Right renal cortex interstitium (tissue), 3 donors: ENCODE measurements at places on chromosomes 5 and 9. TPM values are rescaled to one million over a fixed set of nuclear protein-coding genes. Genes with fewer than 3 reads are reported as not detected.
A peak's percentile ranks its signal among the peaks of the same experiment; 100 is the strongest.

DNA sequence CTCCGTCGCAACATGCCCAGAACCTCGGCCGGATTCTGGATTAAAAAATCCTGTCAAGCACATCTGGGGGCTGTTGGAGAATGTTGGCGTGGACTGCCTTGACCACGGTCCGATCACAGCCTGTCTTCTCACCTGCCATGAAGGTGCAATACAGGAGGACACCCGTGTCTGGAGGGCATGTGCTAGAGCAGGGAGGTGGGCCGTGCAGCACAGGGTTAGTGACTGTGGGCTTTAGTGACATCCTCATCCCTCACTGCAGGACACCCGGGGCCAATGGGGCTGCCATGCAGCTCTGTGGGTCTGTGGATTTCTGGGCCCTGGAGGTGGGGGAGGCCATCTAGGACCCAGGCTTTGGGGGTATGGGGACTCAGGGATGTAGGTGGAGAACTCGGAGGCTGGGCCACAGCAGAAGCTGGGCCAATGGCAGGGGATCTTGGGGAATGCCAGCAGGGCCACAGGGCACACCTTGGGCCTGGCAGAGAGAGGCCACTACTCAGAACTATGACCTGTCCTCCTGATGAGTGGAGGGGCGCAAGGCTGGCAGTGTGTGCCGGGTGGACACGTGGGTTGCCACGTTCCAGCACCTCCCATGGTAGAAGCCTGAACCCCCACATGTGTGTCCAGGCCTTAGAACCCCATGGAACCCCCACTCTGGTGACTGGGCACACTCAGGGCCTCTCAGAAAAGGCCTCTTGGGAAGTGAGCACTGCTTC lies 23.3 kb downstream of the ZDHHC11B start:
- DNase-seq = no peak

SPEF2 gene
- 41.4 TPM for polyA plus RNA-seq

RMRP gene
- not detected for polyA plus RNA-seq

DMRT3 gene
- 1.6 TPM for polyA plus RNA-seq

DNA sequence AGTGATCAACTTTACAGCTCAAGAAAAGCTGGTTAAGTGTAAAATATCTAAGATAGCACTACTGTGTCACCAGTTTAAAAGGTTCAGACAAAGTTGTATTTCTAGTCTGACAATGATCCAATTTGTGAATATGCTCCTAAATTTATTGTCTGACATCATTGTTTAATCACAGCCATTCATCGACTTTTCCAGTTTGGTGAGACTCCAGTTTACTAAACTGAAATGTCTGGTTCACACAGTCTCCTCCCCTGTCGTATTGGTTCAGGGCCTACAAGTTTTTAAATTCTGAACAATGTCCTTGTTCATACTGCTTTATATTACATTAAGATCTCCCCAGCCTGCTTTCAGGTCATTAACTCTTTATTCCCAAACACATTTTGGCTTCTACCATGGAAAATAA lies 161.4 kb downstream of the CHSY3 start:
- DNase-seq = no peak

DNA sequence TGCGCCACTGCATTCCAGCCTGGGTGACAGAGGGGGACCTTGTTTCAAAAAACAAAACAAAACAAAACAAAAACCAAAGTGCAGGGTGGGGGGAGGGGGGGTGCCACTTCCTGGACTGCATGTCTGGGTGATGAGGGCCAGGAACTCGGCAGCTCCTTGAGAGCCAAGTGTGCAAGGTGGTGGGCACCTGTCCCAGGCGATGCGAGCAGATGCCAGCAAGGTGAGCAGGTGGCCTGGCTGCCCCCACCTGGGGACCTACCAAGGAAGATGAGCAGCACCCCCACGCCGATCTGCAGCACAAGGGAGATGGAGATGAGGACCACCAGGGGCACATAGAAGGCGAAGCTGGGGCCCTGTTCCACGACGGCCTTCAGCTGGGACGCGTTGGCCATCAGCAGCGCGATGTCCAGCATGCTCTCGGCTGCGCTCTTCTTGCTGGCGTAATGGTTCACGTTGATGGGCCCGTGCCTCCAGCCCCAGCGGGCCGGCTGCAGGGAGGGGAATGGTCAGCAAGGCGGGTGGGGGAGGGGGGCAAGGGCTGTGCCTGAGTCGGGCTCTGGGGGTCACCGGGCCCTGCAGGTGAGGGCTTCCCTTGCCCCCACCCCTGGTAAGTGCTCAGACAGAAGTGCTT lies 7.8 kb downstream of the NINJ1 start:
- no peak for DNase-seq

GRCh38 chr5:121090822-121091221 lies 626.7 kb downstream of the PRR16 start:
- DNase-seq = no peak

DNA sequence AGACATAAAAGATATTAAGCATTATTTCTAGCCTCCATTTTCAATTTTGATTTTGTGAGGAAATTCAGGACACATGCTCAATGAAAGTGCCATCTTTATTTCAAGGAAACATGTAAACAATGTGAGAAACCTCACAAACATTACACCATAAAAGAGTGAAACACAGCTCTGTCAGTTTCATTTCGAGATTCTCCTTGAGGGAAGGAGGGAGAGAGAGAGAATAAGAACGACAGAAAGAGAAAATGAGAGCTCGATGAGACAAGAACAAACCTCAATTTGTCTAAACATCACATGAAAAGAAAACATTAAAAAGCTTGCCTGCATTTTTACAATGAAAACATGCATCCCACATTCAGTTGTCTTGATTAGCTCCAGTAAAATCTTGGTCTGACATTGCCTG lies 553.5 kb upstream of the MEF2C start:
- no peak for DNase-seq

DNA sequence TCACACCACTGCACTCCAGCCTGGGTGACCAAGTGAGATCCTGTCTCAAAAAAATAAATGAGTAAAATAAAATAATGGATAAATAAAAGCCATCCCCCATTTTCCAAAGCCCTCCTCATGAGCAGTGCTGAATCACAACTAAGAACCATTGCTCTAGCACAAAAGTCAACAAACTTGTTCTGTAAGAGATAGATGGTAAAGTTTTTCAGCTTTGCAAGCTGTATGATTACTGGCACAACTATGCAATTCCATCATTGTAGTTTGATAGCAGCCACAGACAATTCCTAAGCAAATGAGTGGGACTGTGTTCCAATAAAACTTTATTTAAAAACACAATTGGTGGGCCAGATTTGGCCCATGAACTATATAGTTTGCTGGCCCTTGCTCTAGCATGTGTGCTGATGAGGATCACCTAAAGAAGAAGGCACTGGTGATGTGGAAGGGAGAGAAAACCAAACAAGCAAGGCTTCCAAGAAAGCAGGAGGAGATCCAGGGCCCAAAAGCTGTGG lies 64.6 kb downstream of the NEURL1B start:
- no peak for DNase-seq

DNA sequence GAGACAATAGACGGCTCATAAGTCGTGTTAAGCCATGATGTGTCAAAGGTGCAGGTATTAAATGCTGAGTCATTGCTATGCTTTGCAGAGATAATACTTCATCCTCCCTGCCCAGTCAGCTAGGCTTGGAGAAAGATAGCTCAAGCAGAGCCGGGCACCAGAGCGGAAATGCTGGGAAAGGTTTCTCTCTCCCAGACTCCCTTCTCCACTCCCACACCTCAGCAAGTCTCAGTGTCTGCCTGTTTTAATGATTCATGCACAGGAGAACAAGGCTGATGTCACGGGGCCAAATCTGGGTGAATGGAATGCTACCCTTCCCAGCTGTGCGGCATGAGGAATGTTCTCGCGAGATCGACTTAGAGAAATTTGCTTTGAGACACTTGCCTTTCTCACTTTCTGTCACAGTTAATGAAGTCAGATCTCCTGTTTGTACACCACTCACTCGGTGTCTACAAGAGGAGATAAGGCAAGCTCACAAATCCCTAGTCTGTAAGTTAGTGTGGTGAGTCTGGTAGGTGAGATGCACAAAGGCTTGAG lies 204.4 kb downstream of the EFNA5 start:
- peak; percentile 82 for DNase-seq

GRCh38 chr9:7910426-7911020 lies 110.9 kb upstream of the DMAC1 start:
- DNase-seq = no peak

CCDC127 gene
- 11.2 TPM for polyA plus RNA-seq

AGGF1 gene
- 34.0 TPM for polyA plus RNA-seq
